GM23248 (cell line): ENCODE measurements at places on chromosomes 16 and 17. TPM values are rescaled to one million over a fixed set of nuclear protein-coding genes. Genes with fewer than 3 reads are reported as not detected.

GP1BA gene
- not detected in 2 replicates for total RNA-seq

OR3A3 gene
- not detected in 2 replicates for total RNA-seq

C16orf54 gene
- total RNA-seq = not detected in 2 replicates

ADAP2 gene
- not detected in 2 replicates for total RNA-seq

UMOD gene
- not detected in 2 replicates for total RNA-seq

TMEM238L gene
- total RNA-seq = not detected in 2 replicates

KRTAP2-3 gene
- 0.38 and 13.4 TPM in 2 replicates for total RNA-seq

CPNE7 gene
- total RNA-seq = 7.7 and 10.1 TPM in 2 replicates

HOXB1 gene
- total RNA-seq = not detected in 2 replicates

HBM gene
- total RNA-seq = not detected in 2 replicates

CD300LF gene
- total RNA-seq = not detected in 2 replicates

KATNIP gene
- 6.2 and 8.5 TPM in 2 replicates for total RNA-seq

MT1H gene
- not detected in 2 replicates for total RNA-seq

ABAT gene
- total RNA-seq = 5.2 and 8.0 TPM in 2 replicates

NUTF2 gene
- 52.9 and 119 TPM in 2 replicates for total RNA-seq

G6PC1 gene
- not detected in 2 replicates for total RNA-seq

SERPINF2 gene
- total RNA-seq = not detected in 2 replicates

SNX20 gene
- not detected in 2 replicates for total RNA-seq

EFNB3 gene
- 1.8 and 3.0 TPM in 2 replicates for total RNA-seq

FOXN1 gene
- not detected in 2 replicates for total RNA-seq

FHOD1 gene
- 14.9 and 24.2 TPM in 2 replicates for total RNA-seq

KRT26 gene
- total RNA-seq = not detected in 2 replicates

SLC13A2 gene
- not detected in 2 replicates for total RNA-seq

SSTR5 gene
- not detected in 2 replicates for total RNA-seq

EPX gene
- not detected in 2 replicates for total RNA-seq

KRTAP2-2 gene
- total RNA-seq = not detected in 2 replicates

RMI2 gene
- total RNA-seq = 8.5 and 20.6 TPM in 2 replicates

DYNLRB2 gene
- not detected in 2 replicates for total RNA-seq

HEATR9 gene
- not detected in 2 replicates for total RNA-seq

GLG1 gene
- total RNA-seq = 129 and 136 TPM in 2 replicates

CDH1 gene
- total RNA-seq = not detected in 2 replicates

KRTAP3-1 gene
- total RNA-seq = not detected in 2 replicates

KRTAP9-9 gene
- total RNA-seq = not detected in 2 replicates

TMC8 gene
- not detected in 2 replicates for total RNA-seq

ANKRD40CL gene
- not detected in 2 replicates for total RNA-seq

LGALS9 gene
- total RNA-seq = 1.3 and 3.2 TPM in 2 replicates

SLFN13 gene
- total RNA-seq = 1.6 and 2.4 TPM in 2 replicates

SLC5A11 gene
- not detected in 2 replicates for total RNA-seq

CACNG4 gene
- total RNA-seq = not detected in 2 replicates

ABCC11 gene
- total RNA-seq = 0.76 TPM in 1 of 2 replicates, not detected in the other

CHST4 gene
- total RNA-seq = not detected in 2 replicates

KRTAP4-4 gene
- not detected in 2 replicates for total RNA-seq

TTYH2 gene
- total RNA-seq = 2.4 TPM in 1 of 2 replicates, not detected in the other

CDK10 gene
- total RNA-seq = 43.8 and 49.6 TPM in 2 replicates

KRT14 gene
- 0.25 TPM in 1 of 2 replicates, not detected in the other for total RNA-seq

GDPD1 gene
- 2.3 and 3.7 TPM in 2 replicates for total RNA-seq

PDE6G gene
- total RNA-seq = not detected in 2 replicates

PTX4 gene
- total RNA-seq = not detected in 2 replicates

KRT27 gene
- not detected in 2 replicates for total RNA-seq

SDK2 gene
- total RNA-seq = under 0.01 TPM in 1 of 2 replicates, not detected in the other
